ENCODE measurements at places on chromosomes 4 and X.

GRCh38 chr4:2083116-2083825, 24.1 kb downstream of the NAT8L start:
- no peak for DNase-seq

DNA sequence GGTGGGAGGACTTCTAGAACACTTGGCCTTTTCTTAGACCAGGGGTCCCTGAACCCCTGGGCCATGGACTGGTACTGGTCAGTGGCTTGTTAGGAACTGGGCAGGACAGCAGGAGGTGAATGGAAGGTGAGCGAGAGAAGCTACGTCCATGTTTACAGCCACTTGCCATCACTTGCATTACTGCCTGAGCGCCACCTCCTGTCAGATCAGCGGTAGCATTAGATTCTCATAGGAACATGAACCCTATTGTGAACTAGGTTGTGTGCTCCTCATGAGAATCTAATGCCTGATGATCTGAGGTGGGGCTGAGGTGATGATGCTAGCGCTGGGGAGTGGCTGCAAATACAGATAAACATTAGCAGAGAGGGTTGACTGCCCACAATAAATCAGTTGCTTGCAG, 100.9 kb upstream of the IGFBP7 start:
- no peak for DNase-seq

DNA sequence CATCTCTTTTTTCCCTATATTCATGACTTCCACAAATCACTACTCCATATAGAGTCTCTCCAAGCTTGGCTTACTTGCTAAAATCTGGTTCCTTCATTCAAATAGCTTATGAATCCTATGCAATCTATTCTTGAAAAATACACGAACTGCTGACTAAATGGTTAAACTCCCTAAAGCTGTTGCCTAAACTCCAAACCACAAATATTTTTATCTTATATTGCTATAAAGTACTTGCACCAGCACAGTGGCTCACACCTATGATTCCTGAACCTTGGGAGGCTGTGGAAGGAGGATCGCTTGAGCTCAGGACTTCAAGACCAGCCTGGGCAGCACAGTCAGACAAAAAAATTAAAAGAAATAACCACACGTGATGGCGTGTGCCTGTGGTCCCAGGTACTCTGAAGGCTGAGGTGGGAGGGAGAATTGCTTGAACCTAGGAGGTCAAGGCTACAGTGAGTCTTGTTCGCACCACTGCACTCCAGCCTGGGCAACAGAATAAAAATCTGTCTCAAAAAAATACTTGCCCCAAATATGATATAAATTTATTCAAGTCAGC, 2.2 kb downstream of the FBXO8 start:
- no peak for DNase-seq

DNA sequence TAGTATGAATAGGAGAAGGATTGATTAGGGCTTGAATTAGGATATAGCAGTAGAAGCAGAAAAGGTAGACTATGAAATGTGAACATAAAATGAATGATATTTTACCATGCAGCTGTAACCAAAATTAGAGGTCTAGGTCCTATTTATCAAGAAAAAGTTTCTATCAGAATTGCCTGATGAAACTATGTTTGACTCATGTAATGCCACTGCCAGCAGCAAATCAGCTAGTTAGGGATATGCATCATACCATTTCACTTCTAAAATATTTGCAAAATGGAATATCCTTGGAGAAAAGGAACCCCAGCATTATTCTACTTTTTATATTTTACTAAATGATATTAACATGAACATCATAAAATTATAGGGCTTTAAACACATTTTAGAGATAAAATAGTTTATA, 188.4 kb downstream of the WDFY3 start:
- DNase-seq: no peak

DNA sequence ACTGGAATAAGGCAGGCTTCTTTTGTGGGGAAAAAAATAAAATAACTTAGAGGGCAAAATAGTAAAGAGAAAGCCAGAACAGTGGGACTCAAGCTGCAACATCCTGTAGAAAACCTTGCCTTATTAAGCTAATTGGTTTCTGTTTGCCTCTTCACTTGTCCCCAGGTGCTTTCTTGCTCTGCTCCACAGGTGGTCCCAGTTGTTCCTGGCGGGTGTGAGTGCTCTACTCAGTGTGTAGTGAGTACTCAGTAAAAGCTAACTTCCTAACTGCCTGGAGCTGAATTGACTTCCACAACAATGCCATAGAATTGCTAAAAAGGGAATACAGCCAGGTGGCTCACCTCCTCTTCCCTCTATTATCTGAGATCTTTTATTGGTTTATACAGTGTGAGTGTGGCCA, 930.2 kb downstream of the C4orf33 start:
- no peak for DNase-seq

- DNase-seq: no peak
These were observed 18.7 kb downstream of the SCFD2 start for GRCh38 chr4:53346920-53347852.

- DNase-seq: no peak
These were observed 20.1 kb upstream of the ADRA2C start for GRCh38 chr4:3745886-3746656.

- DNase-seq: no peak
These were observed 25.3 kb upstream of the SOD3 start for GRCh38 chr4:24770032-24770584.

DNA sequence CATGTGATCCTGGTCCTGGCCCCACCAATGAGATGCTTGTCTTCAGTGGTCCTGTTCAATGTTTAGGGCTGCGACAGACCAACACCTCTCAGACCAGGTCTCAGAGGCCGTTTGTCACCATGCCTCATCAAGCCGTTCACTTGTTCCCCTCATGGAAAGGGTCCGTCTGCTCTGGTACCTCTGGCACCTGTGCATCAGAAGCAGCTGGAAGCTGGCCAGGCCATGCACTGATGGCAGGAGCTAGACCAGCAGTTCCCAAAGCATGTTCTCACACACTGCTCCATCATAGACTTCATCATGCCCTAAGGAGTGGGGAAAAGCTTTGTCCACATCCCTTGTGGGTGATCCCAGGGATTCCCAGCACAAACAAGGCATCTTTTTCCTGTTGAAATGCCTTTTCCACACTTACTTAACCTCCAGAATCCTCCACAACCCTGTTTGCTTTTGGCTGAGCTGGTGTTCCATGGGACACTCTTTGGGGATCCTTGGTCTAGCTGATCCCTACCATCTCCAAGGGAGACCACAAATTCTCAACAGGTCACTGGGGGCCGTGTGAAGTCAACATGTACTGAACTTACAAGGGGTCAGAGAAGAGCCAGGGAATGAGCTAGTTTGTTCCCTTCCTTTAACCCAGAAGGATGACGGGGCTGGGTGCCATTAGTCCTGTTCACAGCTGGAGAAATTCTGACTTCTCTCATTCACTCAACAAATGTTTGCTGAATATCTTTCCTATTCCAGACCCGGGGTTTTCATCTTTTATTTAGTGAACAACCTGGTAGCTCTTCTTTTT, 21.8 kb downstream of the SH3TC1 start:
- DNase-seq: no peak

DNA sequence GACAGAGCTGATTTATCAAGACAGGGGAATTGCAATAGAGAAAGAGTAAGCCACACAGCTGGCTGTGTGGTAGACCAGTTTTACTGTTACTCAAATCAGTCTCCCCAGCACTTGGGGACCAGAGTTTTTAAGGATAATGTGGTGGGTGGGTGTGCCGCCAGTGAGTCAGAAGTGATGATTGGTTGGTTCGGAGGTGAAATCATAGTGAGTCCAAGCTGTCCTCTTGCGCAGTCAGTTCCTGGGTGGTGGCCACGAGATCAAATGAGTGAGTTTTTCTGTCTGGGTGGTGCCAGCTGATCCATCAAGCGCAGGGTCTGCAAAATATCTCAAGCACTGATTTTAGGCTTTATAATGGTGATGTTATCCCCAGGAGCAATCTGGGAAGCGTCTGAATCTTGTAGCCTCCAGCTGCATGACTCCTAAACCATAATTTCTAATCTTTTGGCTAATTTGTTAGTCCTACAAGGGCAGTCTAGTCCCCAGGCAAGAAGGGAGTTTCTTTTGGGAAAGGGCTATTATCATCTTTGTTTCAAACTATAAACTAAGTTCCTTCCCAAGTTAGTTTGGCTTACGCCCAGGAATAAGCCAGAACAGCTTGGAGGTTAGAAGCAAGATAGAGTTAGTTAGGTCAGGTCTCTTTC, 44.0 kb upstream of the PPP1R2C start:
- no peak for DNase-seq

DNA sequence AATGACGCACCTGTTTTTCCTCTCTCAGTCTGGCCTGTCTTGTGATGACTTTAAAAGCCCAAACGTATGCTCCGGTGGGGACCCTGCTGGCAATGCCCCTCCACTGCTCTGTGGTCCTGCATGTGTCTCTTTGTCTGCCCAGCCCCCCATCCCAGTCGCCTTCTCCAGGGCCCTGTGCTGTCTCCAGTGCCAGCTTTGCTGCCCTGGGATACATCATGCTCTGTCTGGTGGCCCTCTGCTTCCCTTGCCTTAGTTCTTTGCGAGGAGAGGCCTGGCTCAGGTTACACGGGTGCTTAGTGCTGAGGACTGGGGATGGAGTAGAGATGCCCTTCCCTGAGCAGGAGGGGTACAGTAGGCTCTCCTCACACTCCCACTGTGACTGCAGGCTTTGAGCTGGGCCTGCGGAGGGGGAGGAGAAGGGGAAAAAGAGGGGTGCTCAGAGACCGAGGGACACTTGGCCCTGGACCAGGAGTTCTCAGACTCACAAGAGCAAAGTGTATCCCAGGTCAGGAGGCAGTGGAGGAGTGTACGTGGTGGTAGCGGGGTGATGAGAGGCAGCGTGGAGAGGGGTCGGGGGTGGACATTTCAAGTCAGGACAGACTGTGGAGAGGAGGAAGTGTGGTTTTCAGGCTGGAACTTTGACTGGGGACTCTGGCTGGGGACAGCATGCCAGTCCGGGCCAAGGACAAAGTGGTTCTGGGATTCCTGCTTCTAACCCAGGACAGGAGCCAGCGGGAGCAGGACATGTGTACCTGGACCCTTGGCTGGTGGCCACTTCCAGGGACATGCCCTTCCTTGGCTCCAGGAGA, 2.8 kb downstream of the APLN start:
- no peak for DNase-seq

DNA sequence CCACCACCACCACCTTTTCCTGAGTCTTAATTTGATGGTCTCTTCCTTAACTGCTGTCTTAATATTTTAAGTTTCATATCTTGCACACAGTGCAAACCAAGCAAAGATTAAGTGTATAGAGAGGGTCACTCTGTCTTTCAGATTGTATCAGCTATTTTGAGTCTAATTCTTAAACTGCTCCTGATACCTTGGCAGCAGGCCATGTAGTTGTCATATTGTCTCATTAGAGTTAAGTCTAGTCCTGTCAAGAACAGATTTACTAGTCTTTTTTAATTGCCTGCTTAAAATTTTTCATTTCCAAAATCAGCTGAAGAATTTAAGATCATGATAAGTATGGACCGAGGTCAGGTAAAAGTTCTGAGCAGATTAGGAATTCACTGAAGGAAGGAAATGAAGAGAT, 51.5 kb downstream of the FHIP1A start:
- no peak for DNase-seq

DNA sequence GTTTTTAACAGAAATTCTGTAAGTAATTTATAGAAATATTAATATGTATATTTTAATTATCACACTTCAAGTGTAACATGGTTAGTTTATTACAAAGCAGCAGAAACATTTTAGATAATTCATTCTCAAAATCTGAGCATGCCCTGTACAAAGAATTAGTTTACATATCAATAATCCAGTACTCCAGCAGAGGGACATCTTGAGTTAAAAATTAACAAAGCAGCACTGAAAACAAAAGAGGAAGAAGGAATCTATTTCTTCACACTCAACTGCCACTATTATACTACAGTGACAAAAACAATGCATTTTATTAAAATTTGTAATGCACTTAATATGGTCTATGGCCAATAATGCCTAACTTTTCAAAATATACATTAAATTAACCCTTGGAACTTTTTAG, 179.1 kb upstream of the KLHL4 start:
- no peak for DNase-seq

GRCh38 chr4:25402521-25402920, 25.5 kb downstream of the ANAPC4 start:
- DNase-seq: no peak

GRCh38 chr4:89483833-89484232, 176.2 kb upstream of the GPRIN3 start:
- no peak for DNase-seq

DNA sequence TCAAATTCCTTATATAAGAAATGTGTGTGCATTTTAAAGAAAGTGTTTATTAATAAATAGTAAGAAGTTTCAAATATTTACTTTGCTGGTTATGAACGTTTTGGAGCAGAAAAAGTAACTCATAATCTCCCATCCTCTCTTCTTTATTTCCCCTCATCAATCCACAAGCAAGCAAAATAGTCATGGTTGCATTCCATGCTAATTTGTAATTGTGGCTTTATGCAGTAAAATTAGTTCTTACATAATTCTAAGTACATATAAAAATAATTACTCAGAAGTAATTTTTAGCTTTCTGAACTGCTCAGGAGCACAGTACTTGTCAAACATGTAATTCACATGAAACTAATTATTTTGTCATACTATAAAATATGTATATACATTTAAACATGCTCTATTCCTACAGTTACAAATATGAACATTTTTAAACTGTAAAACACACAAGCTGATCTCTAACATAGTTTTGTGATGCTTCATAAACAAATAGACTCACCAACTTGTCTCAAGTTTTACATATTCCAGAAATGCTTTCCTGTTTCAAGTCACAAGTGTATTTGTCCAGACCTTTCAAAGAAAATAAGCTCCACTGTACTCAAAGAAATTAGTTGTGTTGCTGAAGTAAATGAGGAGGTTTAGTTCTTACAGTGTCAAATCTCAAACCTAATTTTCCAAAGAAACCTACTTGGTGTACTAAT, 218.9 kb downstream of the PABPC4L start:
- DNase-seq: no peak

DNA sequence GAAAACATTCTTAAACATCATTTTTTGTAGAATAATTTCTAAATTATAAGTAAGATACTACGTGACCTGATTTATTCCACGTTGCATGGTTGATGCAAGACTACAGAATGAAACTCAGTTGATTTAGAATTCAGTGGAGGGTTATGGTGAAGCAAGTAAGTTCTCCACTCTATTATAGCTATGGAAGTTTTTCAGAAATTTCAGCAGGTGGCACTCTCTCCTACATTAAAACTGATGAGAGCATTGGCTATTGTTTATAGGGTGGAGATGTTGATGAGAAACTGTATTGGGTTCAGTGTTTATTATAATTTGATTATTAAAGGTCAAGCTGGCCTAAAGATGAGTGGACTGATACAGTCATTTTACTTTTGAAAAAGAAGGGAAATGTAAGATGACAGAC, 88.0 kb downstream of the FNIP2 start:
- no peak for DNase-seq

GRCh38 chr4:187232796-187233195, 509.1 kb upstream of the FAT1 start:
- DNase-seq: no peak

- DNase-seq: no peak
These were observed 582.4 kb upstream of the FAM241A start for GRCh38 chr4:111562826-111563225.

DNA sequence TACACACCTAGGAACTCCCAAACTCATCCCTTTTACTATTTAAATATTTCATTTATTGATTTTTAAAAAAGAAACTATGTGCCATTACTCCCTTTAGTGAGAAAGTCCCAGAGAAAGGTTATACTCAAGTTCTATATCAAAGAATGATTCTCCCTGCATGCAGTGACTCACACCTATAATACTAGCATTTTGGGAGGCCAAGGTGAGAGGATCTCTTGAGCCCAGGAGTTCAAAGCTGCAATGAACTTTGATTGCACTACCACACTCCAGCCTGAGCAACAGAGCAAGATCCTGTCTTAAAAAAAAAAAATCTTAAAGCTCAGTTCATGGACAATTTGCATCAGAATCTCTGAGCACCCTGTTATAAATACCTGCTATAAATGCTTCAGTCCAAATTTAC, 9.2 kb upstream of the RBPJ start:
- no peak for DNase-seq
